ENCODE measurements at places on chromosomes 11 and 22.

GRCh38 chr11:104763930-104764709, 134.1 kb downstream of the CASP12 start:
- no peak for DNase-seq

DNA sequence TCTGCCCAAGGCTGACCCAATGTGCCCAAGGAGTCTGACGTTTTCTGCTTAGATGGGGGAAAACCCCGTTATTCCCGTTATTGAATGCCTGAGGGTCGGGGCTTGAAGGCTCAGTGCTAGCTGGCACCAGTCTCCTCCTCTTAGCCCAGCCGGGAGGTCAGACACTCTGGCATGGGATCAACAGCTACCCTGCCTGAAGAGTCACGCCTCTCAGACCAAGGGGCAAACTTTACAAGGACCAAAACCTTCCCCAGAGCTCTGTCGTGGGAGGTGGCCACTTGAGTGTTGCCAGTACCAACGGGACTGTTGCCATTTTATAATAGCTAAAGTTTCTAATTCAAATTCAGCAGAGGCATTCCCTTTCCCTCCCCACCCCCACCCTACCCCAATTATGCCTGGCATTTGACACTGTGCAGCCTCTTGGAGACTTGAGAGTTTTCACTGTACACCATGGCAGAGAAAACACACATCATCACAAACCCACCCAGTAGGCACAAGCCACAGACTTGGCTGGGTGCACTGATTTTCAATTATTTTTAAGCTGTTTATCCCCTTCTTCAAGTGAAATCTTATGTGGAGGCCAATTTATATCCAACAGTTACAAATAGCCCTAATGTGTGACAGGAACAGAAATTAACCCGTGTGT, 137.5 kb upstream of the SYT13 start:
- DNase-seq, result no peak

DNA sequence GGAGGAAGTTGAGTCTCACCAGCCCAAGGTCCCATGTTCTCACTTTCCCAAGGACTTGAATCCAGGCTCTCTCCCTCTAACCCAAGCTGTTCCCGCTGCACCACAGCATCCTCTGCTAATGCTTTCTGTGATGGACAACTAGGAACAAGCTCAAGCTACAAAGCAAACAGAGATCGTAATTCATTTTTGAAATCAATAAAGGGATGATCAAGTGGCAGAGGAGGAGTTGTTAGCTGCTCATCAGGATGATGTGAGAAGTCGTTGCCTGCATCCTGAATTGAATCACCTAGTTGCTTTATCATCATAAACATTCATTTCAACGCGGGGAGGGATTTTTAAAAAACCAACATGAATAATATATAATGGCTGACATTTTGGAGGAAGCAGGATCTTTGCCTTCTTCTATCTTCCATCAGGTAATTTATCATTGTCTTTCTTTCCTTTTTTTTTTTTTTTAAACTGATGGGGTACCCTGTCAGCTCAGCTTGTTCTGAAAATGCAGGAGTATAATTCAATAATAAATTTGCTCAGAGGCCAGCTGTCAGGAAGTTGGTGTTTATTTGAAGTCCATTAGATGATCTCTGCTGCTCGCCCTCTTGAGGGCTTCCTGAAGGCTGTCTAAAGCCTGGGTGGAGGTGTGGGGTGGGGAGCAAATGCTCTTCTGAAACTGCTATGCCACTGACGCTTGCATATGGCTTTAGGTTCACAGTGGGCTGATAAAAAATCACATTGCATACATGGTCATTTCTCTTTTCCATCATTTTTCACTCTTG, 174.4 kb upstream of the NARS2 start:
- no peak for DNase-seq

DNA sequence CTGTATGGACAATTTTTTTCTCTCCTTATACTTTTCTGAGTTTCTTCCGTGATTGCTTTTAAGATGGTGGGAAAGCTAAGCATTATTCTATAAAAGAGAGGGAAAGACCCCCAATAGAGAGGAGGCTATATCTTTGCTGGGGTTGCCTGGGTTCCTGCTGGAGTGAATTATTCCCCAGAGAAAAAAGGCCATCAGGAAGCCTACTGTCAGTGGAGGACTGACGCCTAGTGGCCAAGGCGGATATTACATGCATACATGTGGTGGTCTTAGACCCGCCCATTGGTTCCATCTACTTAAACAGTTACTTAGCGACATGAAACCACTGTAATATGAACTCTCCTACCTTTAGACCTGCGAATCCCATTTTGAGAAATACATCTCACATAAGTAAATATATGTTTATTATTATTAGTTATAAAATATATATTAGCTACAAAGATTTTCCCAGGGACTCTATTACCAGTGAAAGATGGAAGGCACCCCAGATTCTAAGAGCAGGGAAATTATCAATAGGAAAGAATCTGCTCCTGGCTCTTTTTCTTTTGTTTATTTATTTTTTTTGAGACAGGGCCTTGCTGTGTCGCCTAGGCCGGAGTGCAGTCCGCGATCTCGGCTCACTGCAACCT, 15.7 kb upstream of the PGA3 start:
- DNase-seq, result peak; percentile 76

DNA sequence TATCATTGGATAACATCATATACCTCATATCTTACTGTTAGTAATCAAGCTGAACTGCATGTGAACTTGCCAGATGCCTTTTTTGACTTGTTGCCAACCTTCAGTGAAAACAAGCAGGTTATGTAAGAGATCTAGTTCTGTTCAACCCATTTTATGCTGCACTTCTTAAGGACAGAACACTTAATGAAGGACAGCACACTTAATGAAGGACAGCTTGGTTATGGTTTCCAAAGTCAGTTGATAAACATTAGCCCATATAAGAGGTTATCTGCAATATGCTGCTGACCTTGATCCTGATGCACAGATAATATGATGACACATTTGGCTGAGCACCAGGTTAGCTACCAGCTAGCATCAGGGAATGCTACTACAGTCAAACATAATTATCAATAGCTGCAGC, 358.7 kb upstream of the PDGFD start:
- no peak for DNase-seq

- DNase-seq, result no peak
Measured at GRCh38 chr22:28346308-28346707, 333.3 kb downstream of the TTC28 start.

DNA sequence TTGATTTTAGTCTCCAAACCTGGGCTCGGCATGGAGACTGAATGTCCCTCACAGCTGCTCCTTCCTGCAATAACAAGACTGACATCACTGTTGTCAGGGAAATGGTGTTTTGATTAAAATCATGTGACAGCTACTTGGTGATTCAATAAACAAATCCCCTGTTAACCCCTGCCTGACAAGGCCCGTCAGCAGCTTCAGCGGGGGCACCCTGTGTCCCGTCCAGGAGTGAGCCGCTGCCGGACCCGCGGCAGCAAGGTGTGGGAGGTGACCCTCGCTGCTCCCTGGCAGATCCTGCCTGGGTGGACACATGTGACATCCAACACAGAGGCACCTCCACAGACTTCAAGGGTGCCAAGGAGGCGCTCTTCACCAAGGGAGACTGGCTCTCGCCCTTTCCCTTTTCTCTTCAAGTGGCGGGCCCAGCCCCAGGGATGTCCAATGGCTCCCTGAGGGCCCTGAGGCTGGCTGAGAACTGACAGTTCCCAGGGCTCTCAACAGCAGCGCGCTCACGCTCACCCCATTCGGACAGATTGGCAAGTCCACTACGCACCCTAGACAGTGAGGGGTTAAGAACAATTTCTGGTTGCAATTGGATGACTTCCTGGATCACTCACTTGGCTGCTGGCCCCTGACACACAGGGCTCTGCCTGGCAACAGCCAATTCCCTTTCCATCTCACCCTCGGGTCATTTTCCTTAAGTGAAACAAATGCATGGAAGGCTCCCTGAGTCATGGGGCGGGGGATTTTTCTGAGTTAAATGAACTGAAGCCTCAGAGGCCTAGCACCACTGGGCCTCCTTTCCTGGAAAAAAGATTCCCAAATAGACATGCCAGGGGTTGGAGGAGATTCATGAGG, 30.7 kb downstream of the PPP2R1B start:
- DNase-seq, result peak; percentile 89

DNA sequence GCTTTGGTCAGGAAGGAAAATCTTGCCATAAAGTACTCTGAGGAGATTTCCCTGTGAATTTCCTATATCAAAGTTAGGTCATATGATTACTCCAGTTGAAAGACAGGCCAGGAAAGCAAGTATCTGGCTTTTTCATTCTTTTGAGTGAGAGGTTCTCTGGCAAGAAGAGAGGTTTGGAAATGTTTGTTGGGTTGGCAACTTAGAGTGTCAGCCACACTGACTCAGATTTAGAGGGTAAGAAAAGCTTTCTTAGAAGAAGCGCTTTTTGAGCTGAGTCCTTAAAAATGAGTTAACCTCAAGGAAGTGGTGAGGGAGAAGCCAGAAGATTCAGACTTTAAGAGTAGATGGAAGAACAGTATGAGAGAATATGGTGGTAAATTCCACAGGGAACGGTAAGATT, 86.1 kb upstream of the BDNF start:
- no peak for DNase-seq

DNA sequence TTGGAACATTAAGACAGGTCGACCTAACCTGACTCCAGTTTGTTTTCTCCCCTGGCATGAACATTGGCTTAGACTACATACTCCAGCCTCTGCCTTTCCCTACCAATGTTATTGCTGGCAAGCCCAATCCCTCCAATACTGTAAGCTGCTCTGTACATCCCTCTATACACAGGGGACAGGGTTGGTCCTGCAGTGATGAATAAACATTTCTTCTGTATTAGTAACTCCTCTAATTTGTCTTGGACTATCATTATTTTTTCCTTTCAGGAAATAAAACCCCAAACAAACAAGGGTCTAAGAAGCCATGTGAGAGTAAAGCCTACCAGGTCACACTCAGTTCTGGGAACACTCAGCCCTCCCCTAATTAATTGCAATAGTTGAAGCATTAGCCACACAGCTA, 35.1 kb upstream of the FJX1 start:
- DNase-seq, result no peak

DNA sequence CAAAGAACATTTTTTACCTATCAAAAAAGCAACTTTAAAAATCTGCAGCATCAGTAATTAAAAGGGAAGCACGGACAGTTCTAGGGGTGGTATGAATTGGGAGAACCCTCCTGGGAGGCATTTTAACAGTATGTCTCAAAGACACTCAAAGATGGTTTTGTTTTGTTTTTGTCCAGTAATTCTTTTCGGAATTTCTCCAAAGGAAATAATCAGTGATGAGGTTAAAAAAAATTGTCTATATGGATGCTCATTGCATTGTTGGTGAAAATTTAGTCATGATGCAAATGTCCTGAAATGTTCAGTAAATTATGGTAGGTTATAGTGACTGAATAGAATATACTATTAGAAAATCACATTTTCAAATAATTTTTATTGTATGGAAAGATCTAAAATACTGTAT, 115.1 kb downstream of the ATXN10 start:
- no peak for DNase-seq

DNA sequence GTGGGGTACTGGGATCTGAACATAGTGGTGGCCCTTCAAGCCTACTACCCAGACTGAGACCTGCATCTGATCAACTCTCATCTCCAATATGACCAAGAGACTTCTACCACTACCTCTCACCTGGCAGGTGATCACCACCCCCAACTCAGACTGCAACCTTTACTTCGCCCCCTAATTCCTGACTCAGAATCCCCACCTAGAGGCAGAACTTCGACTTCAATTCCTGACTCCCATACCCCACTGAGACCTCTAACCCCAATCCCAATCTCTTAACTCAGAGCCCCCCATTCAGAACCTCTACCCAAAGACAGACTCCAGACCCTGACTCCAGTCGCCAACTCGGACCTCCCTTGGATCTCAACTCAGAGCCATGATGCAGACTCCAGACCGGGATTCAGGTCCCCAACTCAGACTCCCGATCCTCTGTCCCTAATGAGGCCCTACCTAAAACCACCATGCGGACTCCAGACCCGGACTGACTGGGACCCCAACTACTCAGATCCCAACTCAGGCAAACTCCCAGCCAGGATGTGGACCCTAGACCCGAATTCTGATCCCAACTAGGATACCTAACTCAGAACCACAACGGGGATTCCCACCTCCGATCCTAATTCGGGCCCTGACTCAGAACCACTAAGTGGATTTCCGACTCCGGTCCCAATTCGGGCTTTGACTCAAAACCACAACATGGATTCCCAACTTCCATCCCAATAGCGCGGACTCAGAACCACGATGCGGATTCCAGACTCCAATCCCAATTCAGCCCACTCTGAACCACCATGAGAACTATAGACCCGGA, 1.2 kb downstream of the KCNQ1OT1 start:
- DNase-seq, result peak; percentile 16

DNA sequence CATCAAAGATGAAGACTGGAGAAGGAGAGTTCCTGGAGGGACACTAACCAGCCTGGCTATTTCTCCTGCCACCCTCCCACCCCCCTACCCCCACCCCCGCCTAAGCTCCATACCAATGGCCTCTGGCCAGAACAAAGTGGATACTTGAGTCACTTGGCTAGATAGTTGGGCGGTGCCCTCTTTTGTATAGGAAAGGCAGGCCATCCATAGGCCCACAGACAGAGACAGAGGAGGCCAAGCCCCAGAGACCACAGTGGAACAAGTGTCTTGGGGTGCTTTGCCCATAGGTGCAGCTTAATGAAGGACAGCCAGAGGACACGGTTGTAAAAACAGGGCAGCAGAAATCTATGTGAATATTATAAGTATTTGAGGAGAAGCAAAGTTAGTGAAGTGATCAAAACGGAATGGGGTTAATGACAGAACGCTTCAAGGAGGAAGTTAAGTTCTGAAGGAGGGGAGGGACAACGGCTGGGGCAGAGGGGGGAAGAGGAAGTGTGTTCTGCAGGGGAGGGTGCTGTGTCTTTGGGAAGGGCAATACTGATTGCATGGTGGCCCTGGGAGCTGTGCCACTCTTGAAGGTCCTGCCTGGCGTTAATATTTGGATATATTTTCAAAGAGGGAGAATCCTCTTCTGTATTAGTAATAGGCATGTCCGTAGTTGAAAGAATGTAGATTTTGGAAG, 32.7 kb downstream of the FLI1 start:
- DNase-seq, result peak; percentile 35

DNA sequence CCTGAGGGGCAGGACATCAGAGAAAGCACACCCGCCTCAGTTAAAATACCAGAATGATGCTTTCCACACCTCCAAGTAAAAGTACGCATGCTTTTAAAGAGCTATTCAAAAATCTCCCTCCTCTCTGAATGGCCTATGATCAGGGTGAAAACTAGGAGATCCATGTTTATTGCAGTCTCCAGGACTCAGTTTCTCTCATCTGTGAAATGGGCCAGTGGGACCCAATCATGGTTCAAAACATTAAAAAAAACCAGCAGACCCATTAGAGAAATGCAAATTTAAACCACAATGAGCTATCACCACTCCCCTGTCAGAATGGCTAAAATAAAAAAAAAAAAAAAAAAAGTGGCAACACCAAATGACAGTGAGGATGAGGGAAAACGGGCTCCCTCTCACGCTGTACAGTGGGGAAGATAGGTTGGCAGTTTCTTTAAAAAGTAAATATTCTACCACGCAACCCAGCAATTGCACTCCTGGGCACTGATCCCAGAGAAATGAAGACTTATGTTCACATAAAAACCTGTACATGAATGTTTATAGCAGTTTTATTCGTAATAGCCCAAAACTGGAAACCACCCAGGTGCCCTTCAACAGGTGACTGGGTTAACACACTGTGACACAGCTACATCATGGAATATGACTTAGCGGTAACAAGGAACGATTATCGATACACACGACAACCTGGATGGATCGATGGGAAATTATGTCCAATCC, 242.7 kb downstream of the MN1 start:
- no peak for DNase-seq
